Naive B cell (primary cell): ENCODE measurements at places on chromosomes 7 and 10. TPM values are rescaled to one million over a fixed set of nuclear protein-coding genes. Genes with fewer than 3 reads are reported as not detected.

Gene PFKP
- 50.1 TPM for polyA plus RNA-seq

Gene TUBB8
- polyA plus RNA-seq, result 0.51 TPM

Gene IFIT2
- 13.0 TPM for polyA plus RNA-seq

Gene CACNA2D1
- polyA plus RNA-seq, result not detected

Gene SAMD9L
- polyA plus RNA-seq, result 56.5 TPM

Gene GALNT17
- polyA plus RNA-seq, result not detected

Gene LBX1
- not detected for polyA plus RNA-seq

Gene HTR7
- polyA plus RNA-seq, result not detected

Gene ACTR3C
- polyA plus RNA-seq, result 6.2 TPM

Gene VWC2
- not detected for polyA plus RNA-seq

Gene REEP3
- polyA plus RNA-seq, result 5.0 TPM

Gene LEP
- polyA plus RNA-seq, result not detected

Gene NPSR1
- polyA plus RNA-seq, result not detected

Gene ACTA2
- not detected for polyA plus RNA-seq

Gene GRM8
- not detected for polyA plus RNA-seq

Gene MMD2
- polyA plus RNA-seq, result not detected

Gene AOAH
- 3.2 TPM for polyA plus RNA-seq

Gene SPDYE5
- 0.26 TPM for polyA plus RNA-seq

Gene NEUROG3
- not detected for polyA plus RNA-seq

Gene RAB19
- not detected for polyA plus RNA-seq

Gene PLAU
- not detected for polyA plus RNA-seq

Gene TACC2
- polyA plus RNA-seq, result not detected

Gene LHPP
- 70.0 TPM for polyA plus RNA-seq

Gene RET
- not detected for polyA plus RNA-seq

Gene PNLIPRP2
- not detected for polyA plus RNA-seq

Gene TAS2R41
- polyA plus RNA-seq, result not detected

Gene SEMA3C
- not detected for polyA plus RNA-seq
